Body of pancreas (tissue), 4 donors: ENCODE measurements at places on chromosomes 5 and 9. TPM values are rescaled to one million over a fixed set of nuclear protein-coding genes. Genes with fewer than 3 reads are reported as not detected.

DNA sequence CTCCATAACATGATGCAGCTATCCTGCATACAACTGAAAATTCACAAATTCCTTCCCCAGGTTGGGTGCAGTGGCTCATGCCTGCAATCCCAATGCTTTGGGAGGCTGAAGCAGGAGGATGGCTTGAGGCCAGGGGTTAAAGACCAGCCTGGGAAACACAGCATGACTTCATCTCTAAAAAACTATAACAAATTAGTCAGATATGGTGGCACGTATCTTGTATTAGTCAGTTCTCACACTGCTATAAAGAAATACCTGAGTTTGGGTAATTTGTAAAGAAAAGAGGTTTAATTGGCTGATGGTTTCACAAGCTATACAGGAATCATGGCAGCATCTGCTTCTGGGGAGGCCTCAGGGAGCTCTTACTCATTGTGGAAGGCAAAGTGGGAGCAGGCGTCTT is 56.4 kb upstream of the DAPK1 start:
- no peak for DNase-seq
- H3K36me3 ChIP-seq: no peaks in the 10 kb centered on the region
- no peaks in the 10 kb centered on the region for H3K4me1 ChIP-seq
- H3K27ac ChIP-seq: no peak overlapping the region
- H3K4me3 ChIP-seq: no peak overlapping the region

GRCh38 chr5:158317507-158317906 is 458.6 kb upstream of the CLINT1 start:
- H3K27me3 ChIP-seq: no peaks in the 10 kb centered on the region
- no peaks in the 10 kb centered on the region for H3K36me3 ChIP-seq
- no peak overlapping the region for H3K27ac ChIP-seq
- DNase-seq: no peak
- no peaks in the 10 kb centered on the region for H3K4me1 ChIP-seq

- peaks cover 4% of the 10 kb centered on the region for H3K36me3 ChIP-seq
- no peak overlapping the region for H3K27ac ChIP-seq
- H3K4me3 ChIP-seq: no peak overlapping the region
- DNase-seq: no peak
These were observed 12.5 kb downstream of the ERMP1 start for GRCh38 chr9:5820425-5820824.

GRCh38 chr9:31848505-31849285 is 535.7 kb upstream of the ACO1 start:
- no peak overlapping the region for H3K27ac ChIP-seq
- no peak for DNase-seq

UBE2QL1 gene
- total RNA-seq: 0.33 TPM

DNA sequence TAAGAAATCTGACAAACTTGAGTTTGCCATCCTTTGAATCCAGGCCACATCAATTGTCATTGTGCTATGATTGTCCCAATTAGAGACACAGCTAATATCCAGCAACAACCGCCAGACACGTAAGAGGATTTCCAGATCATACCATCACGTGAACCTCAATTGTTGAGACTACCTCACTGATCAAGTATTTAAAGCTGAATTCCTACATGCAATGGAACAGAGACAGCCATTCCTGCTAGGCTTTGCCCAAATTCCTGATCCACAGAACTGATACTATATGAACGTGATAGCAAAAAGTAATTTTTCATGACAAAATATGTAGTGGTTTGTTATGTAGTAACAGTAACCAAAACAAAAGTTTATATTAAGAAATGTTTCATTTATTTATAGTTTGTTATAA is 657.7 kb downstream of the PRR16 start:
- no peaks in the 10 kb centered on the region for H3K4me1 ChIP-seq
- DNase-seq: no peak
- H3K27ac ChIP-seq: no peak overlapping the region
- no peaks in the 10 kb centered on the region for H3K27me3 ChIP-seq

DNA sequence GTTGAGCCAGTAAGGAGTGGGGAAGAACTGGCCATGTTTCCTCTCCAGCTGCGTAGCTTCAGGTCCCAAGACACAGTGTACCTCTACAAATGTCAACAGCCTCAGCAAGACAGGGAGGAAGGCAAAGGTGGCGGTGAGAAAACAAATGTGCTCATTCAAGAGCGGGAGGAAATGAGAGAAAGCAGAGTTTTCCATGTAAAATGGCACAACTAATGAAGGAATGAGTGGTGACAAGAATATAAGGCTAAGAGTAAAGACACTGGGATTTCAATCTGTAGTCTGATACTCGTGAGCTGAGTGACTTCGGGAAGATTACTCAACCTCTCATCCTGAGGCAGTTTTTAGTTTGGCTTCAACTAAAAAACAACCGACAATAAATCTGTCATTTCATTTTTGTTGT is 67.6 kb downstream of the DPYSL3 start:
- no peaks in the 10 kb centered on the region for H3K4me1 ChIP-seq
- no peaks in the 10 kb centered on the region for H3K36me3 ChIP-seq
- H3K4me3 ChIP-seq: no peak overlapping the region
- H3K27ac ChIP-seq: no peak overlapping the region
- H3K27me3 ChIP-seq: no peaks in the 10 kb centered on the region
- no peak for DNase-seq

DNA sequence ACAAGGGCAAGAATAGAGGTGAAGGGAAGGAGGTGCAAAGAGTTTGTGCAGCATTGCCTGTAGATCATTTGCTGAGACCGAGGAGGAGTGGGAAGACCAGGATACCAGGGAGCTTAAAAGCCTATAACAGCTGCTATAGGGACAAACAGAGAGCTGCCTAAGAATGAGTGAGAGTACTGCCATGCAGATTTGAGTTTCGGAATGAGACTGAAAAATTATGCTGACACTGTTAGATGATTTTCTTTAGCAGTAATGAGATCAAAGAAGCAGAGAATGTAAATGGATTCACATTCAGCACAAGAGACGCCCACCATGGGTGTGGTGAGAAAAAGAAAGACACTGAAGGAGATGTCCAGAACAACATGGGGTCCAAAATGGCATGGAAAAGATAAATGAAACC is 69.7 kb downstream of the EPB41L4A start:
- no peak overlapping the region for H3K27ac ChIP-seq
- no peaks in the 10 kb centered on the region for H3K27me3 ChIP-seq
- no peaks in the 10 kb centered on the region for H3K4me1 ChIP-seq

GRCh38 chr5:58582019-58582802 is 664 bp upstream of the RAB3C start:
- peak; percentile 29 for DNase-seq
- peak overlapping the region; percentile 59 for H3K4me3 ChIP-seq

DNA sequence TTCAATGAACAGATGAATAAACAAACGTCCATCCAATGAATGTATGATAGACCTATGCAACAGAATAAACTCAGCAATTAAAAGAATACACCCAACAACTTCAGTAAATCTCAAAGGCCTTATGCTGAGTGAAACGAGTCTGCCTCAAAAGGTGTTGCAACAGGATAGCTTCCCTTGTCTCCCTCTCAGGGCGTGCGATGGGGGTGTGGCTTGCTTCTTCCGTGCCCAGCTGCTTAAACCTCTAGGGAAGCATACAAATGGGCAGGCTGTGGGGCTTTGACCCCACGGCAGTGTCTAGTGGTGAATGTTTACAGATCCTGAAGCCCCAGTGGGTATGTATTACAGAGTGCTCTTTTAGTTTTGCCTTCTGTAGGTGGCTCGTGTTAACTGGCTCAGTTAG is 87.0 kb upstream of the CCL21 start:
- H3K36me3 ChIP-seq: no peaks in the 10 kb centered on the region
- H3K4me3 ChIP-seq: no peak overlapping the region
- no peaks in the 10 kb centered on the region for H3K4me1 ChIP-seq
- H3K27me3 ChIP-seq: no peaks in the 10 kb centered on the region
- H3K27ac ChIP-seq: no peak overlapping the region

DNA sequence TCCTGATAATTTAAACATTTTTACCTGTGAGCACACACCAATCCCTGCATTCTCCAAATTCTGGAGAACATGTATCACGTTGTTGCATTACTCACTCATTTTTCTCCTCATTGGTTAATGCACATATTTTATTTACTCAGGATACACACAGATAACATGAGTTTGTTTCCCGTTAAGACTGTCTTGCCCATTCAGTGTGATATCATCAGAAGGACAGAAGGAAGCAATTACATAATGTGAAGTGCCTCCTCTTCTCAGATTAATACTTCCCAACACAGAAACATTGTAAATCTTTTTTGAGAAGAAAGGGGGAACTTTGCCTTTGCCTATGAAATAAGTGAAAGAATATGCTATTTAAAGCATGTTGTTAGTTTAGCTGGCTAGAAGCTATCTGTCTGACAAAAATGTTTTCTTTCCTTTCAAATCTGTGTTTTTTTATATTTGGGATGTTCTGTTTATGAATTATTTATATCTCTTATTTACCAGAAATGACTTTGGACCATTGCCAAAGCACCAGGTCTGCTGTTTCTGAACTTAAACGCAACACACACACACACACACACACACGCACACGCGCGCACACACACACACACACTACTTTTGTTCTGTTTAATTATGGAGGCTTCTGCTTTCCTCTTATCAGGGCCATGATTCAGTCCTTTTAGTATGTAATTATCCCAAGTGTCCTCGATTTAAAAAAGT is 186.5 kb downstream of the CHSY3 start:
- H3K4me3 ChIP-seq: no peak overlapping the region
- DNase-seq: no peak
- H3K27ac ChIP-seq: no peak overlapping the region
- no peaks in the 10 kb centered on the region for H3K36me3 ChIP-seq
- no peaks in the 10 kb centered on the region for H3K4me1 ChIP-seq

- no peaks in the 10 kb centered on the region for H3K4me1 ChIP-seq
- no peak for DNase-seq
- no peak overlapping the region for H3K4me3 ChIP-seq
These were observed 202.8 kb downstream of the DMRTA1 start for GRCh38 chr9:22649384-22649783.

TMEM215 gene
- total RNA-seq: not detected

ARHGEF37 gene
- total RNA-seq: 5.9 TPM

ORM1 gene
- total RNA-seq: 43.8 TPM

GRCh38 chr9:124784509-124784908 is 7.6 kb downstream of the OLFML2A start:
- H3K27me3 ChIP-seq: no peaks in the 10 kb centered on the region
- H3K4me1 ChIP-seq: no peaks in the 10 kb centered on the region
- no peak overlapping the region for H3K27ac ChIP-seq
- no peak for DNase-seq

- H3K27me3 ChIP-seq: no peaks in the 10 kb centered on the region
- no peak for DNase-seq
- H3K36me3 ChIP-seq: no peaks in the 10 kb centered on the region
- H3K27ac ChIP-seq: no peak overlapping the region
- no peak overlapping the region for H3K4me3 ChIP-seq
- H3K4me1 ChIP-seq: no peaks in the 10 kb centered on the region
These were observed 59.7 kb downstream of the PRELID2 start for GRCh38 chr5:145775411-145775810.

- DNase-seq: no peak
- H3K36me3 ChIP-seq: no peaks in the 10 kb centered on the region
- no peak overlapping the region for H3K4me3 ChIP-seq
- H3K4me1 ChIP-seq: no peaks in the 10 kb centered on the region
- no peak overlapping the region for H3K27ac ChIP-seq
- H3K27me3 ChIP-seq: no peaks in the 10 kb centered on the region
These were observed 365.7 kb downstream of the DEPDC1B start for GRCh38 chr5:60334281-60334713.

SLC36A2 gene
- total RNA-seq: not detected

GRCh38 chr9:104313396-104314110 is 190.5 kb upstream of the OR13F1 start:
- H3K27me3 ChIP-seq: no peaks in the 10 kb centered on the region
- no peak overlapping the region for H3K4me3 ChIP-seq
- no peaks in the 10 kb centered on the region for H3K36me3 ChIP-seq
- no peak for DNase-seq

ASPN gene
- total RNA-seq: 3.6 TPM

- H3K27ac ChIP-seq: no peak overlapping the region
- no peaks in the 10 kb centered on the region for H3K36me3 ChIP-seq
- no peak for DNase-seq
- H3K4me3 ChIP-seq: no peak overlapping the region
These were observed 311.4 kb upstream of the ITGA1 start for GRCh38 chr5:52476346-52476745.

- H3K4me1 ChIP-seq: peaks cover 9% of the 10 kb centered on the region
- H3K36me3 ChIP-seq: no peaks in the 10 kb centered on the region
- H3K27me3 ChIP-seq: no peaks in the 10 kb centered on the region
- no peak for DNase-seq
- no peak overlapping the region for H3K27ac ChIP-seq
These were observed 187.6 kb downstream of the GADD45G start for GRCh38 chr9:89792189-89793123.

ATG12 gene
- total RNA-seq: 47.5 TPM

DNA sequence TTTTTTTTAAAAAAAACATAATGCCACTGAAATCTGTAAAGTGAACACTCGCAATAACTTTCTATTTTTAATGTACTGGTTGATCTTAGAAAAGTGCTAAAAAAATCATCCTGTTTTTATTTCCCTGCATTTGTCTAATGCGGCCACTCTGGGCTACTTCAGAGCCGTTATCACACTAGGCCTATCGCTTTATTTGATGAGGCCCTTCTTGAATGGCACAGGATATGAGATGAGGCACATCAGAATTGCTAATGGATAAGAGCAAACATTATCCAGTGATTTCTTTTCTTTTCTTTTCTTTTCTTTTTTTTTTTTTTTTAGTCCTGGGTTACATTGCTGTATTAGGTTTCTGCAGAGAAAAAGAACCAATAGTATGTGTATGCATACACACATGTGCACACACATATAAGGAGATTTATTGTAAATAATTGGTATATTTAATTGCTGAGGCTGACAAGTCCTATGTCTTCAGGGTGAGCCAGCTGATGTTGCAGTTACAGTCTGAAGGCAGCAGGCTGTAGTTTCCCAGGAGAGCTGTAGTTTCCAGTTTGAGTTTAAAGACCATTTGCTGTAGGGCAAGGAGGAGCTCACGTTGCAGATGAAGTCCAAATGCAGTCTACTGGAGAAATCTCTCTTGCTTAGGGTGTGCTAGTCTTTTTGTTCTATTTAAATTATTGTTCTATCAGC is 391.7 kb downstream of the MED10 start:
- H3K27ac ChIP-seq: no peak overlapping the region
- H3K27me3 ChIP-seq: no peaks in the 10 kb centered on the region
- DNase-seq: no peak
- no peak overlapping the region for H3K4me3 ChIP-seq
- no peaks in the 10 kb centered on the region for H3K4me1 ChIP-seq
- no peaks in the 10 kb centered on the region for H3K36me3 ChIP-seq

ZNF883 gene
- total RNA-seq: 2.6 TPM
